ENCODE measurements at places on chromosomes 1 and 21. TPM values are rescaled to one million over a fixed set of nuclear protein-coding genes. Genes with fewer than 3 reads are reported as not detected.

The TINAGL1 gene
- total RNA-seq: 149 TPM

The MAP3K6 gene
- total RNA-seq: 8.6 TPM

The AGO3 gene
- total RNA-seq: 10.6 TPM

The LCE1F gene
- total RNA-seq: not detected

The LCE1B gene
- not detected for total RNA-seq

The SH2D1B gene
- not detected for total RNA-seq

The KCNJ10 gene
- not detected for total RNA-seq

The EFNA1 gene
- total RNA-seq: 126 TPM

The MYCL gene
- total RNA-seq: 8.2 TPM

The SYTL1 gene
- total RNA-seq: 40.3 TPM

The TEKT2 gene
- 0.48 TPM for total RNA-seq

The ADAMTSL4 gene
- total RNA-seq: 0.46 TPM

GRCh38 chr1:42914092-42914627 lies 44.5 kb downstream of the SLC2A1 start:
- no peak for DNase-seq

DNA sequence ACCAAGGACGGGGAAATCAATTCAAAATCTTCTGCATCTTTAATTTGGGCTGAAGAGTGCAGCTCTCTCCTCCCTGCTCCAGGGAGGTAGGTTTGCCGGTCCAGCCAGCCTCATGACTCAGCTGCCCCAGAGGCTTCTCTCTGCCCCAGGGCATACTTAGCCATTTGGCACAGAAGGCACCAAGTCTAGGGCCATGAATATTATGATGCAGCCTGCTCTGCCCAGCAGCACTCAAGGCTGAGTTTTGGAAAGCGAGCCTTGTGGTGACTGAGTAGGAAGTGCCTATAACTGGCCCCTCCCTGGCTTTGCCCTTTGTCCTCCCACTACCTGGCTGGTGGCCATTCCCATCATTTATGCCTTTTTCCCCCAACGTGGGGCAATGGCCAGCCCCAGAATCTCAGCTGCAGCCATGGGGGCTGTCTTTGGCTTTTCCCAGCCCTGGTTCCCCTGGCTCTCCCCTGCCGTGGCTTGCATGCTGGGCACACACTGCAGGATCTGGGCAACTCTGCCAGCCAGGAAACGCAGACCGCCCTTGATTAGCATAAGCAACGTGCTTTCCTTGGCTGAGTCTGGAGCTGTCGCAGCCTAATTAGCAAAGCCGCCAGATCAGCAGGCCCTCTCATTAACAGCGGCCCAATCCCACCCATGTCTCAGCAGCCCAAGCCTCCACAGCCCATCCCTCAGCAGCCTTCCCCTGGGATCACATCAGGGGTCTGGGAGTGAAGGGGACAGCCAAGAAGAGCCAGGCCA lies 258.6 kb upstream of the TMEM51 start:
- DNase-seq: no peak

GRCh38 chr1:220873868-220874655 lies 5.2 kb upstream of the HLX start:
- no peak for DNase-seq

GRCh38 chr21:44500111-44500510 lies 39.9 kb downstream of the KRTAP10-1 start:
- no peak for DNase-seq

DNA sequence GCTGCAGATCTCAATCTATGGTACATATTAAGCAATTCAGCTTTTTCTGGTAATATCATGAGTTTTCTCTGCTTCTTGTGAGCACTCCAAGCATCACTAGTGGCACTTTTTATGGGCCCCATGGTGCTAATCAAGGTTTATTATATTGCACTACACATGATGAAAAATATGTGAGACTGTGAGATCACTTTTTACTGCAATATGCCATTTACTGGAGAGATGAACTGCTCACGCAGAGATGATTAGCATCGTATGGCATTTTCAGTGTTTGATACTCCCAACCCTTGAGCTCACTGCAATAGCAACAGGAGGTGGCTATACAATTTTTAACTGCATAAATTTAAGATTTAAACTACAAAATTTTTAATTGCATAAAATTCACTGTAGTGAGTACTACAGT lies 8.7 kb upstream of the KCNK1 start:
- no peak for DNase-seq

DNA sequence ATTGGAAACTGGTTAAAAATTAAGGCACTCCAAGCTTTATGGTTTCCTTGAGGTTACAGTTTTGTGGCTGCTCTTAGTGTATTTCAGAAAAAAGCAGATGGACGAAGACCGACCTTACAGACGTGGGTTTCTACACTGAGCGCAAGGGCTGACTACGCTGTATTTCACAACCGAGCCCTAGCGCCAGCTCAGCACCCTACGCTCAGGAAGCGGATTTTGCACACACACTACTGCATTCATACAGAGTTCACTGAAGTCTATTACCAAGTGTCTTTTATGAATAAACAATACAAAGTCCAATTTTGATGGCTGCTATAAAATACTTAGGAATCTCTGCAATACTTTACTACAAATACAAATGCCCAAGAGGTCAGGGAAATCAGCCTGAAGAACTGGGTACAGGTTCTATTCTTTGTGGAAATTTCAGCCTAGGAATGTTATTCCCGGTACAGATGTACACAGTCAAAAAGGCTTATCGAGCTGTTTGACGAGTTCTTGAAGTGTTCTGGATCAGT lies 23.8 kb downstream of the PTTG1IP start:
- no peak for DNase-seq

- DNase-seq: no peak
Measured at GRCh38 chr1:98342566-98342965, 319.0 kb upstream of the SNX7 start.

DNA sequence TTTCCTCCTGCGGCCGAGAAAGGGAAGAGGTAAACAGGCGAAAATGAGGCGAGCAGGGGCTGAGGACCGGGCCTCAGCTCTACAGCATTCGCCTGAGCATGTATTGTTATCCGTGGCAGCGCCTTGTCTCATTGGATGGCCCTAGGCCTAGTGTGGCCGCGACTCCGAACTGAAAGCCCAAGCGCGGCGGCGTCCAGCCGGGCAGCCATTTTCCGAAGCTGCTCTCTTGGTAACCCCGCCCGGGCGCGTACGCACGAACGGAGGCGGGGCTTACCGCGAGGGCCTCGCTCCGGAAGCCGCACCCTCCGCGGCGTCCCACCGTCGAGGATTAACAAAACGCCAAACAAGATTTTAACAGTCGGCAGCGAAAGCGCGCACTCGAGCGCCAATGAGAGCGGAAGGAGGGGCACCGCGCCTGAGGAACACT lies 797 bp upstream of the USP1 start:
- DNase-seq: no peak

DNA sequence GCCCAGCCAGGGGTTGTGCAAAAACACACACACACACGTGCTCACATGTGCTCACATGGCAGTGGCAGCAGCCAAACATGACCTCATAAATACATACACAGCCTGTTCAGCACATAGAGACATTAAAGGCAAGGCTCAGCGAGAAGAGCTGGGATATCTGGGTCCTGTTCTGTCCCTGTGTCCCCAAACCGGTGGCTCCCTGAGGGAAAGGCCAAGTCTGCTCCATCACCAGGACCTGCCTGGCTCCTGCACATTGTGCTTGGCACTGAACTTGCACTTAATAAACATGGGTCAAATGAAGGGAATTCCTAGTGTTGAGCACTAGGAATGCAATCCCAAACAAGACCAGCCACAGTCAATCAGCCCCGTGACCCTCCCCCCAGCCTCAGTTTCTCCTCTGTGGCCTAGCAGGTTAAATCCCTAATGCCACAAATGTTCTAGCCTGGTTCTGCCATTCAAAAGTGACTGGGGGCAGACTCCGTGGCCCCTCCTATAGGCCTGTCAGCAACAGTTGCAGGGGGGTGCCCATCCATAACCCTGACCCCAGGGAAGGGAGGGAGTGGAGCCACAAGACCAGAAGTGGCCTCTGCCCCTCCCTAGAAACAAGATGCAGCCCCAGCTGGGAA lies 160.9 kb upstream of the VAMP3 start:
- no peak for DNase-seq

GRCh38 chr1:9537863-9538668 lies 1.2 kb upstream of the SLC25A33 start:
- DNase-seq: no peak

DNA sequence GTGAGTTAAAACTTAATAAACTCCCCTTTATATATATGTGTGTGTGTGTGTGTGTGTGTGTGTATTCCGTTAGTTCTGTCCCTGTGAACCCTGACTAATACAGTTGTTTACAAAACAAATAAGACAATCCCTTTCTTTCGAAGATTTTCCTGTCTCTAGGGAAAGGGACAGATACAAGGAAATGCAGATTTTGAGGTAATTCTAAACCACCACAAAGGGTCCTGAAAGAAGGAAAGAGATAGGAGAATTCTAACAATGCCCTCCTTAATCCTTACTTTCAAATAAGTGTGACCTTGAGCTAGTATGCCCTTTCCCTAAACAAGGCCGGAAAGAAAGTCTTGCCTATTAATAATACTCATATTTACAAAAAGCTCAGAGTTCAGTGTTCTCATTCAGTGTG lies 164.8 kb upstream of the COL11A1 start:
- DNase-seq: no peak

DNA sequence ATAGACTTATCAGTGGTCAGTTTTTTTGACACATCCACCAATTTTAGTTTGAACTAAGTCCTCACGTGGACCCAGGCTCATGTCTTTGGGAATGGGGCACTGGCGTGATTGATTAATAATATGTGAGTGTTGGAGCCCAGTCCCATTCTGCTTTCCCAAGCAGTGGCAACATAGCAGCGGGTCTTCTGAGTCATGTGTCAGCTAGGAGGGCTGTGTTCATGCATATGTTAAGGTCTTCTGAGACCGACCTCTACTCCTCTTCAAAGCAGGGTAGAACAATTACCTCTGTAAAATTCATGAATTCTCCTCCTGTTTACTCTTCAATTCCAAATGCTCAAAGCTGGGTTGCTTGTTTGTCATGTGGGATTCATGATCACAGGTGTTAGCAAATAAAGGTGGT lies 291.3 kb downstream of the CAMTA1 start:
- no peak for DNase-seq

DNA sequence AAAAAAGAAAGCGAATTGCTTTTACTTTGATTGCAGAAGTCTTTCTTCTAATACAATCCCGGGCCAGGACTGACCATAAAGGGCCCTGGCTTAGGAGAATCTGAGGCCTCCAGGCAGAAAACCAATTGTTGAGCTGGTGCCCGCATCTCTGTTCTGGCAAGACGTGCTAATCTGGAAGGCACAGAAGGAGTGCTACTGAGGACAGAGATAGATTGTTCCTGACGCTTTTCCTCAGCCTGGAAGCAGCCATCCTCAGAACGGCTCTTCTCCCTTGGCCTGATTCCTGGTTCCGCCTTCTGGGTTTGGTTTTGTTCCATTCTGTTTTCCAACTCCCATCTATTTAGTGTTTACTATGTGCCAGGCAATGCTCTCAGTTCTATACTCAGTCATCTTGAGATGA lies 44.8 kb upstream of the SPOCD1 start:
- DNase-seq: no peak

DNA sequence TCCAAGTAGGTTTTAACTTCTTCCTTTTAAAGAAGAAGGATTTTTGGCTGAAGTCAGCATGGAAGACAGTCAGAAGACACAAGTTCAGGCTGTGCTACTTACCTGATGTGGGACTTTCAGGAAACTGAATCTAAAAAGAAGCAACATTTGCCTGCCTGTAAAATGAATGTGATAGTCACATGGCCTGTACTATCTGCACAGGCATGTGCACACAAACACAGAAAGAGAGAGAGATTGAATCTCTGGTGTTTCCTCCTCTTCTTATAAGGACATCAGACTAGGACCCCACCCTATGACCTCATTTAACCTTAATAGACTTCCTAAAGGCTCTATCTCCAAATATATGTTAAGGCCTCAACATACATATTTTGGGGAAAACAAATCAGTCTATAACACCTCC lies 542.9 kb downstream of the PLPP3 start:
- DNase-seq: no peak

DNA sequence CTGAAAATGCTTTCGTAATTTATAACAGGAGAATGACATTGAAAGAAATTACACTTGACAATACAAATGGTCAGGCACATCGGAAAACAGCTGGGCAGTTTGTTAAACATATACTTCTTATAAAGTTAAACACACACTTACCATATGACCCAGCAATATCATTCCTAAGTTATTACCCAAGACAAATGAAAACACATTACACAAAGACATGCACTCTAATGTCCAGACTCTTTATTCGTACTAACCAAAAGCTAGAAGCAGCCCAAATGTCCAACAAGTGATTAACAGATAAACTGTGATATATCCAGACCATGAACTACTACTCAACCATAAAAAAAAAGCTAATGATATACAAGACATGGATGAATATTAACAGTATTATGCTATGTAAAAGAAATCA lies 8.5 kb downstream of the AKT3 start:
- DNase-seq: no peak

DNA sequence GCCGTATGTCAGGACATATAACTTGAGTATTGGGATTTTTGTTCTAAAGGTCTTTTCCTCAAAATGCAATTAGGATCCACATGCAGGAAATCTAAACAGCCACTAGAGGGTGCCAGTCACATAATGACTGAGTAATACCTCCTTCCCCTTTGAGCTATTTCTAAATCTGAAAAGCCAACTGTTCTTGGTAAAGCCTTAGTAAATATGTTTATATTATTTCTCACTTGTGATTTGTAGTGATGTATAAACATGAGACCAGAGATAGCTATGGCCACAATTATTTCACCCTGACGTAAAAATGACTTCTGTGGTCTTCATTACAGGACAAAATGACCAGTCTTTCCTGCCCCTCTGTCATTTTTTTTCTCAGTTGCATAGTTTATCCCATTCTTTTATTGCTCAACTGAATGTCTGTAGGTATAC lies 41.0 kb upstream of the DR1 start:
- peak; percentile 29 for DNase-seq

- DNase-seq: no peak
Measured at GRCh38 chr21:27017246-27017645, 50.4 kb upstream of the ADAMTS5 start.

GRCh38 chr1:47908258-47908657 lies 88.9 kb downstream of the TRABD2B start:
- DNase-seq: no peak

GRCh38 chr1:203320591-203321272 lies 15.4 kb downstream of the BTG2 start:
- DNase-seq: no peak

DNA sequence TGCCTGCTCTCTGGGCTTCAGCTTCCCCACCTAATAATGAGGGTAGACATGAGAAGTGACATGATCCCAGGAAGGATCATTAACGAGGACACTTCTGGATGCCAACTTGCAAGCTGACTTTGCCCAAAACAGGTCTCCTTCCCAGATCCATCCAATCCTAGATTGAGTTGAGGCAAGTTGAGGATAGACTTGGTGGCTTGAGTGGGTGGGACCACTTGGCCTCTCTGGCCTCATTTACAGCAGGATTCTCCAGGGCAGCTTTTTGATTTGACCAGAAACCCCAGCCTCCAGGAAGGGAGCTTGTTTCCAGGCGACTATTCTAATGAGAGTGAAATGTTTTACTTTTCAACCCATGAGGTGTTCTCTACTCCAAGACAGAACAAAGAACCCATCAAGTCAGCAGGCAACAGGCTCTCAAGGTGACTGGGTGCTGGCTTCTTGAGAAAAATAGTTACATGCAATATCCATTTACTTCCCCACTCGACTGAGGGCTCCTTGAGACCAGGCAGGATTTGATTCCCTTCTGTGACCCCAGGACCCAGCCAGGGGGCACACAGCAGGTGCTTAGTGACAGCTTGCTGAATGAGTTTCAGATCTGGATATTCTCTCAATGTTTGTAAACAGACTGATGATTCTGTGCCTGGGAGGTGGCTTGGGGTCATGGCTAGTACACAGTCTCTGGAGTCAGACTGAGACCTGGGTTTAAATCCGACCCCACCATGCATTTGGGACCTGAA lies 128.2 kb downstream of the DMRTB1 start:
- no peak for DNase-seq

GRCh38 chr21:19908390-19908789 lies 1089.8 kb upstream of the NCAM2 start:
- no peak for DNase-seq

All from kidney epithelial cell (primary cell).